ENCODE measurements at places on chromosomes 11 and 22. TPM values are rescaled to one million over a fixed set of nuclear protein-coding genes. Genes with fewer than 3 reads are reported as not detected.

Gene MS4A1
- not detected for total RNA-seq

Gene DEPDC7
- total RNA-seq: 6.4 TPM

Gene OR51I1
- not detected for total RNA-seq

Gene SULT4A1
- 1.5 TPM for total RNA-seq

Gene SLC25A18
- not detected for total RNA-seq

Gene CABP4
- total RNA-seq: 1.3 TPM

Gene NXPE1
- not detected for total RNA-seq

Gene OR2D2
- 0.73 TPM for total RNA-seq

Gene GGTLC2
- total RNA-seq: not detected

Gene SPI1
- total RNA-seq: not detected

Data from mammary epithelial cell (primary cell).